Stimulated activated CD4-positive, alpha-beta T cell treated with anti-CD3 and anti-CD28 coated beads, Interleukin-4, amount 100 ng/mL, for 24 hours (primary cell): ENCODE measurements at places on chromosomes 7 and 10.

GRCh38 chr10:47361293-47361692 lies 13.1 kb downstream of the RBP3 start:
- DNase-seq: no peak

GRCh38 chr7:107938456-107939250 lies 47.7 kb downstream of the DLD start:
- no peak for DNase-seq

DNA sequence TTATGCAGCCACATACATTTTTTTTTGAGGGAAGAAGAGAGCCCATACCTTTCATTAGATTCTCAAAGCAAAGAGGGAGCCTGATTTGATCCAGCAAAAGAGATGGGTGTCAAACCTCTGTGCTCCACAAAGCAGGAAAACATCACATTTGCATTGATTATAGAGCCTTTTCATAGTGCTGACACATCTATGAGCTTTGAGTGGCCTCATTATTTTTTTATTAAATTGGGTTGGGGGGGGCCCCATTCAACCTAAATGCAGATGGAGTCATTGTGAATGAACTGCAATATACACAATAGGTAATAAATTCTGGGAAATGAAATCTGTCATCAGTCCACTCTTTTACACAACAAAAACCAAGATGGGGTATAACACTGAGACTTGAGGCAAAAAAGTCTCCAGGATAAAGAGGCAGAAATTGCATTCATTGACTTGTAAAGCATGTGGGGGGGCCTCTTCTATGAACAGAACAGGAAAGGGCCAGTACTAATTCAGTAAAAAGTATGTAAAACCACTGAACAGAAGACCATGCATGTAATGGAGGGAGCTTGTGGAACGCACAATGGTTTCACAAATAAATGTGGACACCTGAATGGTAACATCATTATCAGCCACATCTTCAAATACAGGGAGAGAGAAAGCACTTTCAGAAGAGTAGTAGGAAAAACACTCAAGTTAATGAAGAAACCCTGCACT lies 17.7 kb upstream of the ASB4 start:
- DNase-seq: no peak

GRCh38 chr7:4225361-4225771 lies 456.7 kb upstream of the FOXK1 start:
- DNase-seq: no peak

DNA sequence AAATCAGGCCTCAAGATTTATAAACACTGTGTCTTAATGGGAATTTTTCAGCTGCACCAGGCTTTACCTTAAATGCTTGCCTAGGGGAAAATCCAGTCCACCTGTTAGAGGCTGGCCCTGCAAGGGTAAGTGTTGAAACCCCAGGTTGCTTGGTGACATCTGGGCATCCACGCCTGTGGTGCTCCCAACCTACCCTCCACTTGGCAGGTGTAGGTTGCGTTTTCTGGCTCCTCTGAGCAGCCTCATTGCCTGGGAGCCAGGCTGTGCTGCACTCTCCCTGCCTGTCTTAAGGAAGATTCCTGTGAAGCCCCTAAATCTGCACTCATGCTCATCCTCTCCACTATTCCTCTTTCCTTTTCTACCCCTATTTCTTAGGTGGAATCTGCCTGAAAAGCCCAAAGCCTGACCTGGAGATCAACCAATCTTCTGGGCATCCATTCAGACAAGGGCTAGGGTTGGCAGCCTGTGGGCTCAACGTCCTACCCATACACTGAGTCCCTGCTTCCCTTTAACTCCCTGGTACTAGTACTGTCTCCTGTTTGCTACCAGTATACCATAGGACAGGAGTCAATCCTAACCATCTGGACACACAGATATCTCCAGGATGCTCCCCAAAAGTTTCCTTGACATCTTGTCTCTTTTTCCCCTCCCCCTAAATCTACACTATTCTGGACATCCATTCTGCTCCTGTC lies 150.4 kb downstream of the PDE1C start:
- no peak for DNase-seq

GRCh38 chr10:3066317-3067117 lies 831 bp upstream of the PFKP start:
- DNase-seq: no peak

- no peak for DNase-seq
These were observed 29.1 kb downstream of the UBE2H start for GRCh38 chr7:129923709-129924108.

GRCh38 chr7:155278921-155279320 lies 18.8 kb upstream of the INSIG1 start:
- no peak for DNase-seq

DNA sequence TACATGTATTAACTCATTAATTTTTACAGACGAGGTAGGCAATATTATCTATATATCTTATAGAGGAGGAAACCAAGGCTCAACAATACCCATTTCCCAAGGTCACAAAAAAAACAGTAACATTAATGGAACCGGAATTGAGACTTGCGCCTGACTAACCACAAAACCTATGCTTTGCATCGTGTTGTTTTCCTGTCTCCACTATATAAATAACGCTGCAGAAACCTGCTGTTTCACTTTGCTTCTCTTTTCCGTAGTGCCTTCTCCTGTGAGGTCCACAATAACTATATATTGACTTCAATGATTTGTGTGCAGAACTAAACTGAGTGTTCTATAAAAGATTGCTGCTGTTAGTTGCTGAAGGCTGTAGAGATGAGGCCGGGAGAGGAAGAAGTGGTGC lies 97.7 kb upstream of the RPA3 start:
- no peak for DNase-seq

DNA sequence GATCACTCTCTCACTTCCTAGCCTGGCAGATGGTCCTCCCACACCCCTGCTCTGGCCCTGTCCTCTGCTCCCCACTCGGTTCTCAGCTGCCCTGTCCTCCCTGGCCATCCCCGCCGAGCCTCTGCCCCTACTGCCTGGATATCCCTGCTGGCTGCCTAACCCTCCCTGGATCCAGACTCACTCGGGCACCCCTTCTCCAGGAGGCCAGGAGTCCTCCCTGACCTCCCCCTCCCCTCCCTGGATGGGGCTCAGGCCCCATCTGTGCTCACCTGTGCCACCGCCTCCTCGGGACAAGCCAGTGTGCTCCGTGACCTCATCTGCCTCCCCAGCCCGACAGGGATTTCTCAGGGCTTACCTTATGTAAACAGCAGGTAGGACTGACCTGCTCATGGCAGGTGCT lies 406.1 kb downstream of the TCERG1L start:
- no peak for DNase-seq

DNA sequence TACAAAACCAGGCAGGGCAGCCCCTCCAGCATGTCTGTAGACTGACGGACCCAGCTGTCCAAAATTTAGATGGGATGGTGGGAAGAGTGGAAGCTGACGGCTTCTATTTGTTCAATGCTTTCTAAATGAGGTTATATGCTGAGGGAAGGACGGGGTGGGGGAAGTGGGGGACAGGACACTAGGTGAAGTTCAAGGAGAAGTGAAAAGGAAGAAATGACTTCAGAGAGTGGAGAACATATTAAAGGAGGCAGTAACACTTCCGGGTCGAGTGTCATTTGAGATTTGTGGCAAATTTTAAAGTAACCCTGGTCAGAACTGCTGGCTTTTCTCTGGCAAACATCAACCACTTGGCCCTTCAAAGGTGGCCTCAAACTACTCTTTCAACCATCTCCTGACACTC lies 9.4 kb downstream of the PIP4K2A start:
- DNase-seq: no peak

- no peak for DNase-seq
These were observed 1135.2 kb downstream of the CNTNAP2 start for GRCh38 chr7:147251751-147252325.

GRCh38 chr10:34489973-34490745 lies 324.9 kb downstream of the PARD3 start:
- no peak for DNase-seq

- DNase-seq: no peak
These were observed 6.6 kb downstream of the SYNPO2L start for GRCh38 chr10:73648975-73649829.

DNA sequence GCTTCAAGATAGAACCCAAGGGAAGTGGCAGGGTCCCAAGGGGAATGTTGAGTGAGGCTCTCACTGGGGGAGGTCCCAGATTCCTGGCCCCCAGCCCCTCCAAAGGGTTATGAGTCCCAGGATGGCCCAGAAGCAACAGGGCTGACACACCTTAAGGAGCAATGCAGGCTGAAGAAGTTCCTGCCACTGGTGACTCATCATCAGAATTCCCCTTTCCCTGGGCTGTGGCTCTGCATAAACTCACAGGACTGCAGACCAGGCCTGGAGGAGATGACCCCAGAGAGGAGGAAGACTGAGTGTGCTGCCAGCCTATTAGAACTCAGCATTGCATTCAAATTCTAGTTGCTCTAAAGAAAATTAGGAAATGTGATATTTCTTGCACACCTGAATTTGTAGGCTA lies 126.7 kb downstream of the DPP6 start:
- DNase-seq: no peak

DNA sequence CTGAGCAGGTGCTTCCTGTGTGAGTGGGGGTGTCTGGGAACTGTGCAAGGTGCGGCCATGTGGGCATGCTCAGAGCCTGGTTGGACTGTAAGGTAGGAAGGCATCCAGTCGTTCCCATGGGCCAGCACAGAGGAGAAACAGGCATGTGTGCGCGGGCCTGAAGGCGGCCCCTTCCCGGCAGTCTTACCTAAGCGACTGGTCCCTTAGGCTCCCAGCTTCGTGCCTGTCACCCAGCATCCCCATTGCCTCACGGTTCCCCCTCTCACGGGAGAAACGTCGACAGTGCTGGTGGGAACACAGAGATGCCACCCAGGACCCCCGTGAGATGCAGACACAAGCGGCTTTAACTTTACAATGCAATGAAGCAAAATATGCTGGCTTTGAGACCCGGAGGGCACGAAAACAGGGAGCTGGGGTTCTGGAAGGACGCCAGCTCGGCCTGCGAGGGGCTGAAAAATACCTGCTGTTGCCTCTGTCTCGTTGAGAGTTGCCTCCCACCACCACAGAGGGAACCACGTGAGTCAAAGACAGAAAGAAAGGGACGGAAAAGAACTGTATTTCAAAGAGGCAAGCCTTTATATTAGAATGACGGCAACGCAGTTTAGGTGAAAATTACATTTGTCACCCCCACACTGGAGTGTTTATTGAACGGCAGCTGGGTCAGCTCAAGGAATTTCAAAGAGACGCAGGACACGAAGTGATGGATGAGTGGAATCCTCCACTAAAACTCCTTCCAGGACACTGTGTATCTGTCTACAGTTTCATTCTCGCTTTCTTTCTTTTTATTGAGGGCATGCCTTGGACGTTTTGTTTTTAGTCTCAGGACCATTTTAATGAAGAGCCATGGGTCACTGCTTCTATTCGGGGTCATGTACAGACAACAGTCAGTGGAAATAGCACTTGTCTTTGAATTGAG lies 128.4 kb downstream of the DNAJB6 start:
- DNase-seq: no peak

- no peak for DNase-seq
These were observed 718.9 kb downstream of the LRMDA start for GRCh38 chr10:76150139-76150875.

DNA sequence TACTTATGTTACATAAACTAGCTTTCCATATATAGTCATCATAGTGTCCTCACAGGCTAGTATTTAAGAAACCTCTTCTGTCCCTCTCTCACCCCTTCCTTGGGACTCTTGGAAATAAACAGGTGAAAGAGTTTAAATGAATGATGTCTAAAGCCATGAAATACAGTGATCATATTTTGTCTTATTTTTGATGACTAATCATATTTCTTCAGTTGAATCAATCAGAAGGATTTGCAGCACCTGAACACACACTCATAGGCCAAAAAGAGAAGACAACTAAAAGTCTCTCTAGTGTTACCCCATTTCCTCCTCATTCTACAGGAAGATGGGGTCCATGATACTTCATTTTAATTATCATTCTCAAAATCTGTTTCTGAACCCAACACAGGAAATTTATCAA lies 8.6 kb upstream of the ATAD1 start:
- DNase-seq: no peak

DNA sequence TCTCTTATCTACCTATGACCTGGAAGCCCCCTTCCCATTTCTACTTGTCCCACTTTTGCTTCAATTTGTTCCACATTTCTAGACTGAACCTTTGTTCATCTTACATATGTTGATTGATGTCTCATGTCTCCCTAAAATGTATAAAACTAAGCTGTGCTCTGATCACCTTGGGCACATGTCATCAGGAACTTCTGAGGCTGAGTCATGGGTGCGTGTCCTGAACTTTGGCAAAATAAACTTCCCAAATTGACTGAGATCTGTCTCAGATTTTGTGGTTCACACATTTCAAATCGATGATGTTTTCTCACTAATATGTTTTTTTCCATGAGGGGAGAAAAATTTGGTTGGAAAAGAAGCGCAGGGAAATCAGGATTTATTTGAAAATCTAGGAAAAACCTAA lies 406.2 kb upstream of the LRRTM3 start:
- DNase-seq: no peak

DNA sequence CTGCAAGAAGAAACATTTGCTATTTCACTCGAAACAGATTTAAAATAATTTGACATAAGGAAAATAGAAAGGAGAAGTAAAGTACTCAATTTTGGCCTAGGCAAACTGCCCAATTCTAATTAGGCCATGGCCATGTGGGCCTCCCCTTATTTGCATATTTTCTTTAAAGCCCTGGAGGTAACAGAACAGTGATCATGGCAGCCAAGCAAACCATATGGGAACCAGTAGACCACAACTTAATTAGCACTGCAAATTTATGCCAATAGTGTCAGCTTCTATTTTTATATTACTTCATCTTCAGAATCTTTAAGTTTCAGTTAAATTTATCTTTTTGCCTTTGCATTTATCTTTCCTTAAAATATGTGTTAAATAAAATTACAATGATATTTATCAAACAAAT lies 63.3 kb upstream of the THSD7A start:
- no peak for DNase-seq

DNA sequence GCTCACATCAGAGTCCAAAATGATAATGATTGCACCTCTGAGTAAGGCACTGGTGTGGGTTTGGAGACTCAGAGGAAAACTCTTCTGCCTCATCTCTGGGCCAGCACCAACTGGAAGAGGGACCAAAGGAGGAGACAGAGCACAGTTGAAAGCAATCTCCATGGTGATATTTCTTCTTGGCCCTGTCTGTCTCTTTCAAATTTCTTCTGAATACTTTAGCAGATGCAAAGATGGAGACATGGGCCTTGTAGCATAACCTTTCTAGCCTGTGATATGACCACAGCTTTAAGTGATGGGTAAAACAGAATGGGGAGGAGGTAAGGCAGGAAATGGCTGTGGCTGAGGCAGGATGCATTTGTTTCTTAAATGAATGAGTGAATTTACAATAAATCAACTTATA lies 12.2 kb upstream of the GIMAP7 start:
- no peak for DNase-seq

DNA sequence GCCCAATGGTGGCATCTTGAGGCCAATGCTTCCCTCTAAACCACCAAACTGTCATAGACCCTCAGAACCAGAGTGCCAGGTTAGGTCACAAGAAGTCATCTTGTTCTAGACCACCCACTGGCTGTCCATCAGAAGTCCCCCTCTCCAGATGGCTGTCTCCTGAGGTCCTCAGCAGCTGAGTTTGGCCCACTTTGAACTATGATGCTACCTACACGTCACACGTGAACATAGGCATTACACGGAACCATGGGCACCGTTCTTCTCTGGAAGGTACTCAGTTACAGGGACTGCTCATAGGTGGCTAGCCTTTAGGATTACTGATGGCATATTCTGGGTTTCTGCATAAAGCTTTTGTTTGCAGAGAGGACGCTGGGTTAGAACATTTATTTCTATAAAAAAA lies 166.4 kb downstream of the ADAM12 start:
- DNase-seq: no peak
